Stimulated activated CD4-positive, alpha-beta T cell treated with anti-CD3 and anti-CD28 coated beads, Interleukin-1b, Interleukin-23, amount 100 ng/mL, for 1 hour (primary cell): ENCODE measurements at places on chromosomes 6 and 20.

DNA sequence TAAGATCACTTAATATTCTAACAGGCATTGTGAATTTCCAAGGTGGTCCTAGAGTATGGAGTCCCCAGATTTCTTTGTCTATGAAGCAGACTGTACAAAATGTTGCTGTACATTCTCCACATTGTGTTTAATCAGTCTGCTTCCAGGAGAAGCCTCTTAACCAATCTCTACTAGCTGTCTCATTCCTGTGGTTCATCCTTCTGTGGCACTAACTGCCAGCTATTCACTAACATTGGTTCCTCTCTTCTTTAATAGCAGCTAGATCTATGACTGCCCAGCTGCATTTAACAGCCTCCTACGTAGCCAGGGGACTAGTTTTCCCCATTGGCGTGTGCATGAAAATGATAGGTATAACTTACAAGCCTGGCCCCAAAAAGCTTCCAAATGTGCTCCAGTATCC, 395.4 kb downstream of the SAMD5 start:
- no peak for DNase-seq

- no peak for DNase-seq
Measured at GRCh38 chr6:111013144-111013915, 31.5 kb downstream of the RPF2 start.

DNA sequence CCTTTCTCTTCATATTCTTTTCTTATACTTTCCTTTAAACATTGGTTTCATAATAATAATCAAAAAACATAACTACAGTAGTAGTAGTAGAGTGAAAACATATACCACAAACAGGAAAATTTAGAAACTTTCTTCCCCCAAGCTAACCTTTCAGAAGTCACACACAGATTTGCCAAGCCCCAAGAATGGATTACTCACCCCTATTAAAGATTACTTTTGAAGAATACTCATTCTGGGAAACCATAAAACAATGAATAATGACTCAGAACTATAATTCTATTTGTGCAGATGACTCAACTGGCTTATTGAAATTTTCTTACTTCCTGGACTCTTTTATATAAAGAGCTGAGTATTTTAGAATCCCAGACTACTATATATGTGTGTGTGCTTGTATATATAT, 119.4 kb upstream of the GJE1 start:
- DNase-seq = no peak

DNA sequence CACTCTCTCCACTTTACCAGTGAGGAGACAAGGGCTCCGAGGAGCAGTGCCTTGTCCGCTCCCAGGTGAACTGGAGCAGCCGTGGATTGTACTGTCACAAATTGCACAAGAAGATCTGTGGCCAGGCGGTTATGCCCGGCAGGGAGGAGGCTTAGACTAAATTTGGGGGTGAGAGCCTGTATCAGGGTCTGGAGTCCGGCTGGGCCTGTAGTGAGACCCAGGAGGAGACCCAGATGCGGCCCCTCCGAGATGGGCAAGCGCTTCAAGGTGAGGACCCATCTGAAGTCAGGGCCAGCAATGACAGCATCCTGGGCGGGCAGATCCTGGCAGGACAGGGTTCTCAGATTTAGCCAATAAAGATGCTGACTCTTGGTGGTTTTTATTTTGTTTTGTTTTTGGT, 27.6 kb downstream of the BANF2 start:
- DNase-seq = no peak

DNA sequence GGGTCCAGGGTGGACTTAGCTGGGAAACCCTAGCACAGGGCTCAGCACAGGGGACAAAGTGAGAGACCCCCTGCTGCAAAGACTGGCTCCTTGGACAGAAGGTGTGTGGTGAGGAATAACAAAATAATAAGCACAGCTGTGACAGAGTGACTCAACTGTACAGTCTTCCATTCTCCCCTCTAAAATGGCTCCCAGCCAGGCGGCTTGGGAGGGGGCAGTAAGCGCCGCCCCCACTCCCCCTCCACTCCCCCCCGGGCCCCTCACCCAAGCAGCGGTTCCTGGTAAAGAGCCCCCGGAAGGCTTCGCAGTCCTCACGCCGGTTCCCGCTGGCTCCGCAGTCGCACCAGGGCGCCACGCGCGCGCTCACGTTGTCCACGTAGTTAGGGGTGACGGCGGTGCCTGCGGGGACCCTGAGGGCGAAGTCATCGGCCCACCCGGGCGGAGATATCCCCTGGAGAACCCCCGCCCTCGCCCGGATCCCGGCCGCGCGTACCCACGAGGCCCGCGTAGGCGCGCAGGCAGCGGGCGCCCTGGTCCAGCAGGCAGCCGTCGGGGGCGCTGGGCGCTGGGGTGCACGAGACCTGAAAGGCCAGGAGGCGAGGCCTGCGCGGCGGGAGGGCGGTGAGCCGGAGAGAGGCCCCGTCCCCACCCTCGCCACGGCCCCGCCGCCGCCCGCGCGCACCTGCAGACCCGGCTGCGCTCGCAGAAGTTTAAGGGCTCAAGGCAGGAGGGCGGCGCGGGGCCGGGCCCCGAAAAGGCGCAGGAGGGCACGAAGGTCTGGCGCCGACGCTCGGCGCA, 2.7 kb downstream of the GFRA4 start:
- no peak for DNase-seq

GRCh38 chr6:36676141-36677058, 2.1 kb upstream of the CDKN1A start:
- no peak for DNase-seq

DNA sequence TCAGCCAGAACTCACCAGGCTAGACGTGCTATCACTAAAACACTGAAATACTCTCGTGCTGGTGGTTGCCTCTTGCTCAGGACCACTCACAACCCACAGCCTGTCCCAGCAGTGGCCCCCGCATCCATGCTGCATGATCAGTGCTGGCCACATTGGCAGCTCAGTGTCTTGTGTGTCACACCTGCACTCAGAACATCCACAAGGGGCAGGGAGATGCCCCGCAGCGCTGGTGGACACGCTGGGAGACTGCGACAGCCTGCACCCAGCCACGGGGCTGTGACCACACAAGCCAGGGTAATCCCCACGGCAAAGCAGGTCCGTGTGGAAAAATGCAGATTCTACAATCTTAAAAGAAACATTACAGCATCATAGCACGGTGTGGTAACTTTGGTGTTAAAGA, 23.9 kb upstream of the APMAP start:
- no peak for DNase-seq

- no peak for DNase-seq
Measured at GRCh38 chr6:109105681-109106080, 10.4 kb downstream of the CEP57L1 start.

- DNase-seq = no peak
Measured at GRCh38 chr6:141460743-141461484, 671.8 kb upstream of the GJE1 start.

DNA sequence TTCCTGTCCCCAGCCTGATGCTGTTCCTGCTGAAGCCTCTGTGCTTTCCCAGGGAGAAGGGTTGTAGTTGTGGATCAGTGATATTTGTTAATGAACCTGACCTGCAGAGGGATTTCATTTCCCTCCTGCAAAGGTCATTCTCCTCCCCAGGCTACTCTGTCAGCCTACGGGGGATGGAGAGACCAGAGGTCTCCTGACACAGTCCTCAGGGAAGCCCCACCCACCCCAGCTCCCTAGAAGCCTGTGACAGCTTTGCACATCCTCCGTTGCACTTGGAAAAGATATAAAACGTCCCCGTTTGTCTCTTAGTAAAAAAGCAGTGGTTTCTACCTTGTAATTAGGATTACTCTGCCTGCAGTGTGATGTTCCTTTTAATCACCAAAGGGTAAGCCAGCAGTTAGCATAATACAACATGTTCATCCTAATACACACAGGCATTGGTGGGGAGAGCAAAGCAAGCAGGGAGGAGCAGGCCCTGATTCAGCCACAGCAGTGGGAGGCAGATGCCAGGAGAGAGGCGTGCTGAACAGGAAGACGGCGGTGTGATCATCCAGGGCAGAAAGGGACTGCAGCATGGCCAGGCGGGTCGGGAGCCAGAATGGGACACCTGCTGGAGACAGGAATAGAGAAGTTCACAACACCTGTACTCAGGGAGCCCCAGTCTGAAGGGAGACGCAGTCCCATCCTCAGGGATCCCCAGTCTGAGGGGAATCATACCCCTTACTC, 293.5 kb downstream of the LRFN2 start:
- DNase-seq = no peak

GRCh38 chr6:166567107-166567506, 19.4 kb downstream of the RAMACL start:
- no peak for DNase-seq

- DNase-seq = no peak
Measured at GRCh38 chr6:125952764-125953501, 3.6 kb upstream of the HINT3 start.

- DNase-seq = no peak
Measured at GRCh38 chr6:115783402-115784061, 277.2 kb downstream of the FRK start.

- DNase-seq = no peak
Measured at GRCh38 chr20:3470208-3470626, 601 bp upstream of the ATRN start.

GRCh38 chr20:60817891-60818290, 434.2 kb upstream of the CDH4 start:
- no peak for DNase-seq

- DNase-seq = no peak
Measured at GRCh38 chr6:170067923-170068360, 222.9 kb downstream of the DLL1 start.

DNA sequence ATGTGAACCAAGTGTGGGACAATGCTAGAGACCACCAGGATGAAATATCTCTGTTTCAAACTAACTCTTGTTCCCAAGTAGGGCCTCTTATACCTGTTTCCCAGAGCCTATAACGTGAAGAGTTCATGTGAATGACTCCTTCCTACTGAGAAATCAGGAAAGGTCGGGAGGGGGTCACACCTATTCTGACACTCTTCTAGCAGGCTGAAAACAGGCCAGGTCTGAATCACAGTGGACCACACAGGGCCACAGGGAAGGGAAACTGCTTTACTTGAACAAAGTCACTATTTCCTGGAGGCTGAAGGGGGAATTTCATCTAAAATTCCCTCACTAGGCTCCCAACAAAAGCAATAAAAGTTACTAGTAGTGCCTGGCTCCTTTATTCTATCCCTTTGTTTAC, 88.4 kb upstream of the BMP2 start:
- DNase-seq = no peak

GRCh38 chr20:41200446-41201202, 63.3 kb downstream of the PLCG1 start:
- DNase-seq = no peak

DNA sequence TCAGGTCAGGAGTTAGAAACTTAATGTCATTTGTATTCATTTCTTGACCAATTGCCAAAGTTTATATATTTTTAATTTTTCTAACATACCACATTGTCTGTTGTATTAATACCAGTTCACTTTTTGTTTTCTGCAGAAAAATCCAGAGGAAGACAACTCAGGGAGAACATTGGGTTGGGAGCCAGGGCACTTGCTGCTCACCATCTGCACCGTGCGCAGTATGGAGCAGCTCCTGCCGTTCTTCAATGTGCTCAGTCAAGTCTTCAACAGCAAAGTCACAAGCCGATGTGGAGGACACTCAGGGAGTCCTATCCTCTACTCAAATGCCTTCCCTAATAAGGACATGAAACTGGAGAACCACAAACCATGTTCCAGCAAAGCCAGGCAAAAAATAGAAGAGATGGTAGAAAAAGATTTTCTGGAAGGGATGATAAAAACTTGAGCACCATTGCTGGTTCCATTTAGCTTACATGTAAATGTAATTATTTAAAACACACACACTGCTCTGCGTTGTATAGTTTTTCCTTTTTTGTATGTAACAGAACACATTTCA, 25.3 kb downstream of the PGM3 start:
- DNase-seq = no peak

- no peak for DNase-seq
Measured at GRCh38 chr6:12873691-12874090, 157.1 kb downstream of the PHACTR1 start.

DNA sequence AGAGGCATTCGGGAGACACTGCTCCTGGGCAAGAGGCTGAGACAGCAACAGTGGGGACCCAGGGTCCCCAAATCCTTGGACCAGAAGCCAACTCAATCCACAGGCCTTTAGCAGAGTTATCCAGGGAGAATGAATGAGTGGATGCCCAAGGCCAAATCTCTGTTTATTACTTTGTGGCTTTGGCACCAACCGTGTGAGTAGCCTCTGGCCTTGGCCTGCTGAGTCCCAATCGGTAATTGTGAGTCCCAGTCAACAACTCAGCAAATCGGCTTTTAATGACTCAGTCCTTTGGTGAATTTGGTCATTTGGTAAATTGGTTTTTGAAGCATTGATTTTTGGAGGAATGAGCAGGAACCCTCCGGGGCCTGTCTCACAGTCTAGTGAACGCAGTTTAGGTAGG, 29.1 kb upstream of the ECI2 start:
- no peak for DNase-seq

DNA sequence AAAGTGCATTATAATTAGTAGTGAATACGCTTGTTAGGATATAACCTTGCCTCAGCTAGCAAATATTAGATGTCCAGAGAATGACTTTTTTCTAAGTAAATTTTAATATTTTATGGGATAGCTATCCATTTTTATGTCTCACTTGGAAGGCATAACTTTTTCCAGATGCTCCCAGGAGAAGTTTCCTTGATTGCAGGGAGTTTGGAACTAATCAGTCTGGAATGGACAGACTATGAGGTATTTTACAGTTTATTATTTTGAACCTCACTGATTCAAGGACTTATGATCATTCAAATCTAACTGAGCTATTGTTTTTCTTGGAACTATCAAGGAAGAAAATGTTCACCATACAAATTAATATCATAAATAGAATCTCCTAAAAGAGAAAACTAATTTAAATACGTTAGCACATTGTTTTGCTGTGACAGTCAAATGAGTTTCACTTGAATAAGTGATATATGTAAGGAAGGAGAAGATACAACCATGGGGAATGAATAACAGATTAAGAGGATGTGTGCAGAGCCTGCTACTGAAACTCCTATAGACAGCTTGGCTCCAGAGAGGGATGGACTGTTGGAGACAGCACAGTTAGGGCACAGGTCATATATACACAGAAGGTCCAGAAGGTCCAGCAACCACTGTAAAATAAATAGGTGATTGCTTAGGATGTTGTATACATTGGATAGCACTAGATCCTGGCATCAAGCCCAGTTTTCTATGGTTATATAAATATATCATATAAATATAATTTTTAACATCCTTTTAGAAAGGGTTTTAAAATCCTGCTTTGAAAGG, 20.6 kb upstream of the LCA5 start:
- no peak for DNase-seq

DNA sequence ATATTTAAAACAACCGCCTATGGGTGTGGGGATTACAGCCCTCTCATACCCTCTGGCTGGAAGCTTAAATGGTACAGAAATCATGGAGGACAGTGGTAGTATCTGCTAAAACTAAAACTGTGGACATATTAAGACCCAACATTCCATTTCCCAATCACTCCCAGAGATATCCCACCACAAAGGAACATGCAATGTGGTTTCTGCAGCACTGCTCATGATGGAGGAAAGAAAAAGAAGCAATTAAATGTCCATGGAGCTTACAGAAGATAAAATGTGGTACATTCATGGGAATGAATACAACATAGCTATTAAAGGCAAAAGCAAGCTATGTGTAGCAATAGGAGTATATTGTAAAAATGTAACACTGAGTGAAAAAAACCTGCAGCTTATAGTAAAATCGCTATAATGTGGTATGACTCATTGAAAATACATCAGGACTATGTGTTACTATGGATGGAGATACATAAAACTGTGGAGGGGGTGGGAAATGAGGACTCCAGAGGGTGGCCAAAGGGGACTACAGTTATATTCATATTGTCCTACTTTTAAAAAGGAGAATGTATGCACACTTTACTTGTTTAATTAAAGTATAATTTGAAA, 22.9 kb upstream of the NNAT start:
- DNase-seq = no peak

- DNase-seq = no peak
Measured at GRCh38 chr6:10794239-10794638, 44.1 kb downstream of the MAK start.
